ENCODE measurements at places on chromosomes 7 and 10.

GRCh38 chr7:128026551-128026950, 4.7 kb downstream of the LRRC4 start:
- DNase-seq: no peak

GRCh38 chr7:108660465-108660864, 90.8 kb downstream of the DNAJB9 start:
- no peak for DNase-seq

DNA sequence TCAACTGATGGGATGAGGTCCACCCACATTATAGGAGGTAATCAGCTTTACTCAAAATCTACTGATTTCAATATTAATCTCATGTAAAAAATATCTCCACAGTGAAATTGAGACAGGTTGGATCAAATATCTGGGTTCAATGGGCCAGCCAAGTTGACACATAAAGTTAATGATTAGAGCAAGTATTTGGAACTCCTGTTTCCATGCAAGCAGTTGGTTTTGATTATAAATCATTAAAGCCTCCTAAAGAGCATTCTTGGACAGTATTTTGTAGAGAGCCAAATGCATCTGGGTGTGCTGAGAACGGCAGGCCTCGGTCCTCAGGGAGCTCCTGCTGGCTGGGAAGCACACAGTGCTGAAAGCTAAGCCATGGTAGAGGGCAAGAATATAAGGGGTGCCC, 126.9 kb upstream of the BTBD16 start:
- DNase-seq: no peak

DNA sequence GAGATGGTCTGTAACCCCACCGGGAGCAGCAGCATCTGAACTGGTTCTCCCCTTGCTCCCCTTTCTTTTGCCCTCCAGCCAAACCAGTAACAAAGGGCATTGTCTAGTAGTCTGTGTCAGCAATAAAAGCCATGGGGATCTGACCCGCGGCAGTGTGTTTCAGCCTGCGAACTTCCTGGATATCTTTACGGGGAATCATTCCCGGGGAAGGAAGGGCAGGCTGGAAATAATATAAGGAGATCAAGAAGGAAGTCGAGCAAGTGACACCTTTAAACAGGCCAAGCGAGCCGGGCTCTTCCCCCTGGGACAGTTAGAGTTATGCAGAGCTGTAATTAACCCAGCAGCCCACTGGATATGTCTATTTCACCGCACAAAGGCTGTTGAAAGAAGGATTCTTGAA, 661.2 kb upstream of the GALNT17 start:
- DNase-seq: no peak

DNA sequence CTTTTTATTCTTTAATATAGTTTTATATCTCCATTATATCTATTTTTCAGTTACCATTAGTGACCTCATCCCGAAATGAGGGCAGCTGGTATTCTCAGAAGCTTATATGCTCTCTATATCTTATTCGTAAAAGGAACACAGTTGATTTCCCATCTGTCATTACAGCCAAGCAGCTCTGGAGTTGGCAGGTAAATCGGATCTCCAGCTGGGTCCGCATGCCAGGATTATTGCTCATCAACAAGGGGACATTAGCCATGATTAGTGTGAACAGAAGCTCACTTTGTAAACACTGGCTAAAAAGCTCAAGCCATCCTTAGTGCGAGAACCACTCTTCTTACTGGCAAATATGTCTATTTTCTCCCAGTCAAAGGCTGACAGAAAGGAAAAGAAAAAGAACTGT, 180.3 kb downstream of the NPSR1 start:
- DNase-seq: no peak

DNA sequence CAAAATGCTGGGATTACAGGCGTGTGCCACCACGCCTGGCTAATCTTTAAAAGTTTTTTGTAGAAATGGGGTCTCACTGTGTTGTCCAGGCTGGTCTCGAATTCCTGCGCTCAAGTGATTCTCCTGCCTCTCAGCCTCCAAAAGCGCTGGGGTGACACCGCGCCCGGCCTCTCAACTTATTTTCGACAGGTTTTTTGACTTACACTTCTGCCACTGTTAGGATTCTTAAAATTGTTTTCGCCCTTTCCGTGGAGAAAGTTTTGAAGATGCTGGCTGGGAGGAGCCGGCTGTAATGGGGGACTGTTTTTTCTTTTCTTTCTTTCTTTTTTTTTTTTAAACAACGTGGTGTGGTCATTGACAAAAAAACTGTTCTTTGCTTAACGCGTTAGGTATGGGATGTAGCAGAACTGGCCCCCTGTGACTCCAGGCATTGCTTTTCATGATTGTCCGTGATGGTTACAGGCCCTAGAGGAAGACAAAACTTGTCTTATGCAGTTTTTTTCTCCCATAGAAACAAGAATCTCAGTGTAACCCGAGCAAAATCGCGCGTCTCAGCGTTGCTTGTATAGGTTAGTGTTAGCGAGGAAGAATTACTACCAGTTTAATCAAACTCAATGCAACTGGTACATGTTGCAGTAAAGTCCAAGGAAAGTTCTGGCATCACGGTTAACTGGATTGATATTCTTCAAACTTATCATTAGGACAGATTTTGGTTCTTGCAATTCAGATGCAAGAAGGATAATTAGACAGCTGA, 72.2 kb downstream of the DAGLB start:
- DNase-seq: peak; percentile 38

- no peak for DNase-seq
Measured at GRCh38 chr7:2148189-2148588, 84.6 kb downstream of the MAD1L1 start.

DNA sequence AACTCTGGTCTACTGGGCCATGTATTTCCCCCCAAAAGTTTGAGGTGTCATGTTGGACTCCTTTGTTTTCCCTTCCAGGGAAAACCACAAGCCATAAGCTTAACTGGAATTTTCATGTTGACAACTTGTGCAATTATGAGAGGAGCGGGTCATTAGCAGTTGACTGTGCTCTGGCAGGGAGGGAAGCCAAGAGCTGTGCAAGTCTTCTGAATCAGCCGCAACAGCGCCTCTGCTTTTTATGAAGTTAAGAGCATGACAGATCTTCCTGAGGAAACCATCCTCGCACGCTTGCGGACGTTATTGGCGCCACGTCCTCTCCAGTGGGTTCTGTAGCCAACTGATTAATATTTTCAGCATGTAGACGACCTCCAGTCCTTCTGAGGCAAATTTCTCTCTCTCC, 148.7 kb upstream of the MKI67 start:
- DNase-seq: peak; percentile 25

DNA sequence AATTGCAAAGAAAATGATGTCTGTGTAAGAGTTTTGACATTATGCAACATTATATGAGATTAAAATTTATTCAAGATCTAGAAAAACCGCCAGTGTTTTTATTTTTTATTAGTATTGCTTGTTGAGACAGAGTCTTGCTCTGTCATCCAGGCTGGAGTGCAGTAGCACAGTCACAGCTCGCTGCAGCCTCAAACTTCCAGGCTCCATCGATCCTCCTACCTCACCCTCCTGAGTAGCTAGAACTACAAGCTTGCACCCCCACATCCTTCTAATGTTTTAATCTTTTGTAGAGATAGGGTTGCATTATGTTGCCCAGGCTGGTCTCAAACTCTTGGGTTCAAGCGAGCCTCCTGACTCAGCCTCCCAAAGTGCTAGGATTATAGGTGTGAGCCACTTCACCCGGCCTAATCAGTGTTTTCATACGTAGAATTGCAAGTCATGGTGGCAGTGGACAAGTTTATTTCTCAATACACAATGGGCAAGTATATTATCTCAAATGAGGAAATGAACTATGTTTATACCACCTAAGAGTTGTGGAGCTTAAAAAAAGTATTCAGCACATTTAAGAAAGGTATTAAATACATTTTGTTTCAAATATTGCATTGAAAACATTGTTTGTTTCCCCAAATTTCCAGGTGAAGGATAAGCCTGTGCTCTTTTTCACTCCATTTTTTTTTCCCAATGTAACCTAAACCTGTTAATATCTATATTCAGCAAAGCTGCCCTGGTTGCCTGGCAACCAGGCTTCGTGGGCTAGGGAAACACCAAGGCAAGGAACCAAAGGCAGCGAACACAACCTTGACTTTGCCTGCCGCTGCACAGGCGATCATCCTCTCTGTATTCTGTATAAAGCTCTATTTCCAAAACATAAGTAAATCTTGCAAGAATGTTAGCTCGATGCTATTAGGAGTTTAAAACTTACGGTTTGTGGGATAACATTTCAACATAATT, 163.9 kb downstream of the CACNB2 start:
- DNase-seq: no peak

DNA sequence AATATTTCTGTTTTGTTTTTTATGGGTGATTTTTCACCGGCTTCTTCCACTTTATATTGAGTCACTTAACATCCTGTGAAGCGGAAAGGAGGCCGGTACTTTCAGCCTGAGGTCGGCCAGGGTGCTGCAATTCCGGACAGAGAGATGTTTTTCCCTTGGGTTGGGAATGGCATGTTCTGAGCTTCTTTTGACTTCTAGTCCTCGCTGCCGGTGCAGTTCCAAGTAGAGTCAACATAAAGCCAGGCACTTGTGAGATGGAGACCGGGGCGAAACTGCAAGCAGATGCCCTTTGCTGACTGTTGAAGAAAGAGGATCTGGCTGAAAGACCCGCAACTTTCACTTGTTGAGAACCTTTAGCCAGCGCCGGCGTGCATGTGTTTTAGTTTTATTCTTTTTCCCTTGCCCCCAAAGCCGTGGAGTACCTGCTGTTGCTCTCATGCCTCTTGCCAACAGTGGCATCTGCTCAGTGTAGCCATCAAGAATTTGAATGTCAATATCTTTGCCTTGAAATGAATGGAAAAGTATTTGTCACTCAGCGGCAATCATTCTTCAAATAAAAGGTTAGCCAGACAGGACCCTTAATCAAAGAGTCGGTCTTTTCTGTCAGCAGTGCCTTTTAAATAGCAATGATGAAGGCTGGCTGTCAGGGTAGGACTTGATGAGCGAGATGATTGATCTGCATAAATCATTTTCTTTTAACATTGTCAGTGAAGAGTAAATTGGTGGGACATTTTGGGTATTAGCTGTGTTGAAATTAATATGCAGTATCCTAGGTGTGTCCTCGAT, 351.2 kb downstream of the LRMDA start:
- no peak for DNase-seq

- DNase-seq: no peak
Measured at GRCh38 chr7:4245866-4246470, 436.1 kb upstream of the FOXK1 start.

DNA sequence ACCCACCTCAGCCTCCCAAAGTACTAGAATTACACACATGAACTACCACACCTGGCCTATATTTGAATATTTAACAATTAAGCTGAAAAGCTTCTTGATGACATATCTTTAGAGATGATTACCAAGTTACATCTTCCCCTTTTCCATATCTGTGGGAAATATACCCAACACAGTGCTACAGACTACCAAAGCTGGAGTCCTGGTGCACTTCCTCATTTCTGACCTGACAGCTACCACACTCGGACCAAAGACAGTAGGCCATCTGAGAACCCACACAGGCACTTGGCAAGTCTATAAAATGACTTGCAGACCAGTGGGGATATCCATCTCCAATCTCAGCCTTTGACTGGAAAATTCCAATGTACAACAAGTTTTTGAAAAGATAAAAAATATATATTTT, 270.4 kb upstream of the KLF14 start:
- DNase-seq: no peak

DNA sequence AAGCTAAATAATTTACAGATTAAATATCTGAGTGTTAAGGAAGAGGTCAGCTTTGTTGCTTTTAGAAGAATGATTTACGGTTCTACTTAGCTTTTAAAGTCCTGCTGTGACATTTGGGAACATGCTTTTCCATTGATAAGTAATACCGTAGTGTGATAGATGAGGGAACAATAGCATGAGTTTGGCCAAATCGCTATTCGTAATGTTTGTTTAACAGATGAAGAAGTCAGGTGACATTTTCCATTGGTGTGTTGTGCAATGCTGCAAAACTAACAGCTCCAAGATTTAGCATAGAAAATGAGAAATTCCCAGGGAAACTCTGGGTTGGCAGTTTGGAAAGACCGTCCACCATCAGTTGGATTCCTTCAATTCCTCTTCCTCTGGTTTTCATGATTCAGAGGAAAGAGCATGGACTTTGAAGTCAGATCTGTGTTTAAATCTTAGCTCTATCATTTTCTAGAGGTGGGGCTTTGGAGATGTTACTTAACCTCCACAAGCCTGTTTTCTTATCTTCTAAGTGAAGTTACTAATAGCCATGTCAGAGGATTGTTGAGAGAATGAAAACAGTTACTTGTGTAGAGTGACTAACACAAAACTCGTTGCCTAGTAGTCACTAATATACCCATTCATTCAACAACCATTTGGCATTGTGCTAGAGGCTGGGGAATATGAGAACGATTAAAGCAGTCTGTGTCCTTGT, 140.4 kb upstream of the BMPER start:
- DNase-seq: no peak

GRCh38 chr7:36021917-36022550, 131.0 kb upstream of the EEPD1 start:
- no peak for DNase-seq

DNA sequence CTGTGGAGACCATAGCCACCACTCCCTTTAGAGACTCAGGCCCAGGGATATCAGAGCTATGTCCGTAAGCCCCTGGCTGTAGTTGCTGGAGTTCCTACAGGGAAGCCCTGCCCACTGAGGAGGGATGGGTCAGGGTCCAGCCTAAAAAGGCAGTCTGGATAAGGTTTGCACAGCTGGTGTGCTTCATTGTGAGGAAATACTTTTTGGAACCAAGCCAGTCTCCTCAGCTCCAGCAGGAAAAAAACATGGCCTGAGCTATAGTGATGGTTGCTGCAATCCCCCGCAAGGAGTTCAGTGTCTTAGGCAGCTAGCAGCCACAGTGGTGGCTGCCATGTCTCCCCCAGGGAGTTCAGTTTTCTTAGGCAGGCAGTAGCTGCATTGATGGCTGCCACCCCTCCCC, 52.6 kb upstream of the CYP2C8 start:
- no peak for DNase-seq

DNA sequence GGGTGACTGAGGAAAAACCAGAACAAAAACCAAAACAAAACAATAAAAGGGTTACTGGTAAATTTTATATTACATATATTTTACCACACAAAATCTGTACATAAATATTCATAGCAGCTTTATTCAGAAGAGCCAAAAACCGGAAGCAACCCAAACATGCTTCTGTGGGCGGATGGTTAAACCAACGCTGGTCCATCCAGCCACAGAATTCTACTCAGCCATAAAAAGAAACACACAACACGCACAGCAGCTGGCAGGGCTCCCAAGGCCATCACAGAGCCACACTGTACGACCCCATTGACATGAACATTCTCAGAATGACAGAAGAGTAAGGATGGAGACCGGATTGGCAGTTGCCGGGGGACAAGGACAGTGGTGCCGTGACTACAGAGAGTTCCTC, 83.6 kb downstream of the PROSER2 start:
- no peak for DNase-seq
